ENCODE measurements at places on chromosomes 4 and X.

- no peak for DNase-seq
Measured at GRCh38 chrX:7054219-7055216, 93.0 kb upstream of the STS start.

GRCh38 chr4:7328913-7329638 is 105.7 kb downstream of the PSAPL1 start:
- no peak for DNase-seq

DNA sequence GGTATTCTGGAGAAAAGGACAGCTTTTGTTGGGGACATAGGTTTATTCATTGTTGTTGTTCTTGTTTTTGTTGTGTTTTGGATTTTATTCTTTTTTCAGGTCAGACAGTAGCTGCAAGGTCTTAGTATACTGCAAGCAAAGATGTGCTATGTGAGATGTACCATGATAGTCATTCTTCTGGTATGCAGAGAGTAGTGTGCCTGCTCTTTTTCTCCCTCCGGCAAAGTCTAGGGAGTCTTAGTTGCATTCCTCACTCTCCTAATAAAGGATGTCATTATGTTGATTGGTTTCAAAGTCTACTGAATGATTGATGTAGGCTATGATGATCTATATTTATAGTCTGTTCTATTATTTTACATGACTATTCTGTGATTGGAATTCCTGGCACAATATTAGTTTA is 119.9 kb upstream of the POF1B start:
- DNase-seq, result no peak

DNA sequence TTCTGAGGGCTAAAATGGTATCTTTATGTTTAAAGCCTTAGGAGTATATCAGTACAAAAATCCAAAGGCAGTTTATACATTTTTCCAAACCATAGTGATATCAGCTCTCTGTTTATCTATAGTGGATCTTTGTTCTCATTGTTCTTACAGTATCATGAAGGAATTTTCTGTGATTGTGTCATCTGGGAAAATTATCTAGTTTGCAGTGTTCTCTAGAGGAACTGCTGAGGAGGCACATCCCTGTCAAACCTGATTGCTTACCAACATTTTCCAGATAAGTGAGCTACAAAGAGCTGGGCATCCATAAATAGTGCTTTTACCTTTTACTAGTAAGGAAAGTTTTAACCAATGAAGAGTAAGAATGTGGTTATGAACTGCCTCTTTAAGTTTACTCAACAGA is 44.9 kb upstream of the SLC25A31 start:
- DNase-seq, result no peak

- DNase-seq, result no peak
Measured at GRCh38 chr4:187251896-187252295, 528.2 kb upstream of the FAT1 start.

DNA sequence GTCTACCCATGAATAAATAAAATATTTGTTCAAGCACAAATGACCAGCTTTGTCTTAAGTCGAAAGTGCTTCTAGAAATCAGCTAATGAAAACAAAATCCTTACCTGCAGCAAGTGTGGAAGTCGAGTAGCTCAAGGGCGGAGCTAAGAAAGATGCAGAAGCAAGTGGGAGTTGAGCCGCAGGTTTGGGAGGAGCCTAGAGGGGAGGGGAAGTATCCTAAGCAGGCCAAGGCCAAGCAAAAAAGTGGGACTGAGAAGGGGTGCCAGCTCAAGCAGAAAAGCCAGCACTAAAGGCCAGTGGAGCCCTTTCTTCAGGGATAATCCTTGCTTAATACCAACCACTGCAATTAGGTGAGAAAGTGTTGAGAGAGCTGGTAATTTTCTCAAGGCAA is 60.8 kb downstream of the DLG3 start:
- DNase-seq, result no peak

- DNase-seq, result no peak
Measured at GRCh38 chrX:136975684-136976470, 57.9 kb downstream of the GPR101 start.

- DNase-seq, result no peak
Measured at GRCh38 chrX:20527041-20527440, 260.3 kb upstream of the RPS6KA3 start.

DNA sequence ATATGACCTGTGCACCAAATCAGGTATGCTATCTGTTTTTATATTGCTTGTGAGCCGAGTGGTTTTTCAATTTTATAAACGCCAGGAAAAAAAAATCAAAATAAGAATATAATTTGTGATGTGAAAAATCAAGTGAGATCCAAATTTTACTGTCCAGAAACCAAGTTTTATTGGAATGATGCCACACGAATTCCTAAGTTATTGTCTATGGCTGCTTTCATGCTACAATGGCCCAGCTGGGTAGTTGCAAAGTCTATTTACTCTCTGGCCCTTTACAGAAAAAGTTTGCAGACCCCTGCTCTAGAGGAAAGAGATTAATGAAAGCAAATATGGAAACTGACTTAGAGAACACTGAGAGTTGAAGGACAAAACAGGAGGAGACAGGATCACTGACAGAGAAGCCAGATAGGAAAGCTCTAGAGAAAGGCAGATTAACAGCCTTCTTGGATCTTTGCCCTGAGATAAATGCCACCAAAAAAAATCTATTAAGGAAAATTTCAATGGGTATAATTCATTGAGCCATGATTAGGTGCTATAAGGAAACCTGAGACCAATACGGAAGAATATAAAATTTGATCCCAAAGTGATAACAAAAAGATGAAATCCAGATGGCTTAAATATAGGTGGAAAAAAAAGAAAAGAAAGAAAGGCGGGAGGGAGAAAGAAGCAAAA is 29.8 kb downstream of the PRSS12 start:
- no peak for DNase-seq

GRCh38 chr4:56040842-56041241 is 92.1 kb downstream of the CEP135 start:
- DNase-seq, result no peak

DNA sequence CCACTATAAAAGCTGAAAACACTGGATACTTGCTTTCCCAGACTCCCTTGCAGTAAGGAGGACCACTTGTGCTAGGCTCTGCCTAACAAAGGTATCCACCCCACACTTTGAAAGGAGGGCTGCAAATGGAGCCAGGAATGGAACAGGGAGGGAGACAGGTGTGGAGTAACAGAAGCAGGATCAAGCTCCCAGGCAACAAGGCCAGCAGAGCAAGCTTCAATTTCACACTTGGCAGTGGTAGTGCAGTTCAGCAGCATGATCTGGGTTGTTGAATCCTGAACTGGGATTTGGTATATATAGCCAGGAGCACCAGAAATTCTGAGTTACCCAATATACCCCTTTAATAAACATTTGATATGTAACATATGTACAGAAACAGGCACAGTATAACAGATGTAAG is 9.8 kb downstream of the LAMP2 start:
- no peak for DNase-seq

DNA sequence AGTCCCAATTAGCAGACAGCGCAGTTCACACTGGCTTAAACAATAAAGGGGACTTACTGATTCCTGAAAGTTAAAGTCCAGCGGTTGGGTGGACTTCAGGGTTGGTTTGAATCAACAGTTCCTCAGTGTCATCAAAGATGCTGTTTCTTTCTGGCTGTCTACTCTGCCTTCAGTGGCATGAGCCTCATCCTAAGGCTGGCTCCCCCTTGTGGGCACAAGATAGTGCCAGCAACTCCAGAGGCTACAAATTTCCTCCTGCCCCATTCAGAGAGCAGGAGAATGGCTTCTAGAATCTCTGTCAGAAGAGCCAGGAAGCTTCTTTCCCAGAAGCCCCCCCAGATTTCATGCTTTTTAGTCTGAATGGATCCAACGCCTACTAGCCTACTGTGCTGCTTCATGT is 82.4 kb upstream of the MTM1 start:
- DNase-seq, result peak; percentile 32

DNA sequence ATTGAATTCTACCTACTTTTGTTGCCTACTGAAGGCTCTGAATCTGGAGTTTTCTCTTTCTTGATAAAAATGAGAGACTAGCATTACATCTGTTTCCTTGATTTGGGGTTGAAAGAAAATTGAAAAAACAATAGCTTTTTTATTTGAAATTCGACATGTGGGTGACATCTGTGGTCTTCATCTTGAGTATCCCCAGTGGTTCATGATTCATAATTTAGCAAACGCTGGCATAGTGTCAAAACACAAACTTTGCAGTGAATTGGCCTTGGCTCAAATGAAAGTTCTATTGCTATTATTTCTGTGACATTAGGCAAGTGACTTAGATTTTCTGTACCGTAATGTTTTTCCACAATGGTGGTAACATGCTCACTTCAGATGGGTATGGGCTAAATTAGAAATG is 747.6 kb downstream of the PCDH7 start:
- DNase-seq, result no peak

DNA sequence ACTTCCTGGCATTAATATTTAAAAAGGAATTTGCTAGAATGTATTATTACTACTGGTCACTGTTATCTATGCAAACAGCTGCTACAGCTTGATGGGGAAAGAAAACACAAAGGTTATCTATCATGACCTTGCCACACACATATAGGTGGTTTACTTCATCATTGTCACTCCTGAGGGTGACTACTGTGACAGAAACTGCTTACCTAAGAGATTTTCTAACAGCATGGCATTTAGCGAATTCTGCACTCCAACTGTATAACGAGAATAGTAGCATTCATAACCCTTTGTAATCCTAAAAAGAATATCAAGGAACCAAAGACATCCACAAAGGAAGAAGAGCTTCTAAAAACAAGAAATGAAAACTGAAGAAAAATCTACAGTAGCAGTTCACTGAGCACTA is 74.6 kb upstream of the SPOCK3 start:
- no peak for DNase-seq

- no peak for DNase-seq
Measured at GRCh38 chrX:78456909-78457308, 129.5 kb upstream of the CYSLTR1 start.

GRCh38 chr4:55857586-55857985 is 4.1 kb downstream of the EXOC1 start:
- DNase-seq, result no peak

DNA sequence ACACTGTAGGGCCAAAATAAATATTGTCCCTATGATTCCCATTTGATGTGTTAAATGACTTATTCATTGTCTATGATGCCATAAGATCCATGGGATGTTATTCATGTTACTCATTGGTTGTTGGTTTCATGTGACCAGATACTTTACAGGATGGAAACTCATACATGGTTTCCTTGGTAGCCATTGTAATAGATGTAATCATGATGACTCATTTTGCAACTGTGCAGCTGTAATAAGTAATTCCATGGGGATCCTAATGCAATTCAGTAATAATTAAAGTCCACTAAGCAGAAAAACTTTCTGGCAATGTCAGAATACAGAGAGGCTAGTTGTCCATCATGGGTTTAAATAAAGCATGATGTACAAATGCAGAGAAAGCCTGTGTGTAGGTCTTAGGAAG is 389.7 kb upstream of the NR3C2 start:
- DNase-seq, result no peak

DNA sequence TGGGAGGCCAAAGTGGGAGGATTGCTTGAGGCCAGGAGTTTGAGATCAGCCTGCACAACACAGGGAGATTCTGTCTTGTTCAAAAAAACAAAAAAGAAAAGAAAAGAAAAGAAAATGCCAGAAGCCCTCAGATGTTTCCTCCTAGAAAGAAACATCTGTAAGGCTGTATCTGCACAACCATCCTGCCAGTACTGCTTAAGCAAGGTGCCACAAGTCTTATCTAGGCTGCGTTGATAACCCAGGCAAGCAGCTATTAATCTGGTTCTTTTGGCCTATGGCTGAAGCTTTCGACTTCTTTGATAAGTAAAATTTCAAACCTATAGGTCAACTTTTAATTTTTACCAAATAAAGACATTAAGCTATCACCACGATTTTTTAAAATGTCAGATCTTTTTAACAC is 3.1 kb downstream of the COX18 start:
- no peak for DNase-seq

- DNase-seq, result no peak
Measured at GRCh38 chr4:48467442-48467841, 15.7 kb upstream of the SLC10A4 start.

- no peak for DNase-seq
Measured at GRCh38 chr4:112994732-112995464, 54.6 kb upstream of the ANK2 start.
